NCI-H2171 treated with DMSO at 0.1 percent for 48 hours (cell line): ENCODE measurements at places on chromosomes 3 and 15.

GRCh38 chr3:146124126-146124801 lies 36.7 kb downstream of the PLOD2 start:
- DNase-seq, result peak; percentile 55

DNA sequence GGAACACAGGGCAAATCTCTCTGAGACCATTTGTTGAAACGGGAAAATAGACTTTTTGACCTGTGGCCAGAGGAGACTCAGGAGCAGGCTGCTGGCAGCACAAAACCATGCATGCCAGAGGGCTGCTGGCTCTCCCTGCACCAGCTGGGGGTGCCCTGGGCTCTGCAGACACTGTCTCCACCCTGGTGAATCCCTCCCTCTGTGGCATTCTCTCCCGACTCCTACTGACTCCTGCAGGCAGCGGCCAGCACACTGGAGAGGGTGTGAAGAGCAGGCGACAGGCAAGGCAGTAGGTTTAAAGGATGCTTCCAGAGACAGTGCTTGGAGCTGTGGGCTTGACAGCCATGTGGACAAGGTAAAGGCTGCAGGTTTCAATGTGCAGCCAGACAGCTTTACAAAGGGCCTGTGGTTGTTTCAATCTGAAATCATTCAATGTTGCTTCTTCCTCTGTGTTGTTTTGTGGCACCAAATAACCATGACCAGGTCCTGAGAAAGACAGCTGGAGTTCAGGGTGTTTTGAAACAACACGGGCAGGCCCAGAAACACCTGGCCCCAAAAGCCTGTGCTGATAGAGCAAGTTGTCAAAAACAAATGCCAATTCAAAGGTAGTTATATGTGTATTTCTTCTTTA lies 431.0 kb upstream of the ATP10A start:
- peak; percentile 54 for DNase-seq

- DNase-seq, result no peak
Measured at GRCh38 chr15:50236433-50236832, 29.1 kb downstream of the HDC start.

- no peak for DNase-seq
Measured at GRCh38 chr15:39028069-39028468, 463.5 kb upstream of the RASGRP1 start.

DNA sequence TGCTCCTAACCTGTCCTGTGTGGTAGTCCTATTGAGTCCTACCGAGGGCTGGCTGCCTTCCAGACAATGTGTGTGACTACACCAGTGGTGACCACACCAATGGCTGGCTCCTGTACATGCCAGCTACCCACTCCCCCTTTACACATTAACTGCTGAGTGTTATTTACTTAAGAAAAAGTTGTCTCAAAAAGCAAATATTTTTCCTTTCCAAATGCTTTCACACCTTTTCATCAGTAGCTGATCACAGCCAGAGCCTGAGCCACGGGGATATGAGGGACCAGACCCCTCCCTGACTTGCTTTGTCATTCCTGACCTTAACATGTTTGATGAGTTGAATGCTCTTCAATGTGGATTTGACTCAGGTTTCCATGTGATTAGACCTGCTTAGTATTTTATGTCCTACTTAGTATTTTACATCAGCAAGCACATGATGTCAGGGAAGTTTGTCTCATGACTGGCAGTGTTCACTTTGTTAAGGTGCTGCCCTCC lies 29.6 kb upstream of the GREM1 start:
- DNase-seq, result no peak

DNA sequence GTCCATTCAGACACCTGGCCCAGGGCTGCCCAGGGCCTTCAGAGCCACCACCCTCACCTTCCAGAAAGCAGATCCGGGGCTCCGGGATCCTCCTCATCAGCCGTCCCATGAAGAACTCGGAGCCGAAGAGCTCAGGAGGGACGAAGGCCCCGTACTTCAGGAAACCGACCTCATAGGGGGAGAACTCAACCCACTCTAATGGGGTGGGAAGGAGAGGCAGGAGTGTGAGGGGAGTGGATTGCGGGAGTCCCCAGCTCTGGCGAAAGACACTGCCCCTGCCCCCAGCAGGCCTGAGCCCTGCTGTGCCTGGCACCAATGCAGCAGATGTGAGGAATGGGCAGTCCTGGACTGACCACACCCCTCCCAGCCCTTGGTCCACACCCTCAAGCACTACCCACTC lies 22.6 kb downstream of the PLA2G4D start:
- DNase-seq, result no peak

- DNase-seq, result no peak
Measured at GRCh38 chr3:128289534-128289933, 136.3 kb downstream of the EEFSEC start.

DNA sequence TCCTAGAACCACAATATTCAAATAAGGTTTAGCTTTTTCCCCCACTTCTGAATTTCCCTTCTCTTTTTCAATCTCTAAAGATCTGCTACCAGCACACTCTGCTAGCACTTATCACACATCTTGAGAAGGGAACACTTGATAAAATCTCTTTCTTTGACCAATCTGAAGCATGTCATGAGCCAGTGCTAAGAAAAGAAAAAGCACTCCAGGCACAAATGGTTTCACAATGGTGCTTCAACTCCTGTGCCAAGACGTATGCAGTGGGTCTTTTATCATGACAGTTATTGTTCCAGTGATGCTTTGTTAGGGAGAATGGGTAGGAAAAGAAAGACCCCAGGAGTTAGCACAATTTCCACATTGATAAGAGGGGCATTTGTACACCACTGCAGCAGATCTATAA lies 248.4 kb downstream of the ZNF385D start:
- DNase-seq, result no peak

DNA sequence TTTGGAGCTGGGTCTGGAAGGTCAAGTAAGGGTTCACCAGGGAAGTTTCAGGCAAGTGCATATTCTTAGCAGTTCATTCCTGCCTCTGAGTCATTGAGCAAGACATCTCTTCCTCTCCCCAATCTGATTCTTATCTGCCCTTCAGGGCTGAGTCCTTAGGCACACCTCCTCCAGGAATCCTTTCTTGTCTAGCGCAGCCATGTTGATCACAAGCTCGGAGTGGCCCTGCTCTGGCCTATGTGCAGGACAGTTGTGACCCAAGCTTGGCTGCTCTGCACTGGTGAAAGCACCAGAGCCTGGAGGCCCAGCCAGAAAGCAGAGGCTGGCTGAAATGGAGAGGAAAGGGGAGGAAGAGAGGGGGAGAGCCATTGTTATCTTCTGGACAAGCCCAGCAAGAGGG lies 30.9 kb upstream of the MRPS22 start:
- no peak for DNase-seq

DNA sequence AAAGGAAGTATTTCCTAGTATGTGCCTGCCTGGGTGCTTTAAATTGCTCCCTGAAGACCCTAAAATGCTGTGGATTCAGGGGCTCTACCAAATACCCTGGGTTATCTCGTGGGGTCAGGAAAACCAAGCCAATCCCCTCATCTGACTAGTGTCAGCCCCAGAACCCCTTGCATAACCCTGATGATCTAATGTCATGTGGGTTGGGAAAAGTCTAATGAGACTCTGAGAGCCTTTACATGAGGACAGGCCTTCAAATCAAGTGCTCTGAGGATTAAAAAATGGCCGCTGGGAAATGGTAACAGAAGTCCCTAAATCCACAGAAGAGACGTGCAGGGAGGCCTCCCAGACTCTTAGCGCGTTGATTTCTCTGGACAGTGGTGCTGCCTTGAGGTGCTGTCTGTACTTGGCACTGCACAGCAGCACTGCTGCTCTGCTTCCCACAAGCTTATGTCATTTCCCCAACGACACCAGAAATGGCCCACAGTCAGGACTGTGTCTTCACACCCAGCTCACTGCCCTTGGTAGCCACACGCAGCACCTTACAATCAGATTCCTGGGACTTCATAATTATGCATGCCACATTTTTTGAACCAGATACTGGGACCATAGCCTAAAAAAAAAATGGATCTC lies 16.6 kb downstream of the EIF4E3 start:
- no peak for DNase-seq

DNA sequence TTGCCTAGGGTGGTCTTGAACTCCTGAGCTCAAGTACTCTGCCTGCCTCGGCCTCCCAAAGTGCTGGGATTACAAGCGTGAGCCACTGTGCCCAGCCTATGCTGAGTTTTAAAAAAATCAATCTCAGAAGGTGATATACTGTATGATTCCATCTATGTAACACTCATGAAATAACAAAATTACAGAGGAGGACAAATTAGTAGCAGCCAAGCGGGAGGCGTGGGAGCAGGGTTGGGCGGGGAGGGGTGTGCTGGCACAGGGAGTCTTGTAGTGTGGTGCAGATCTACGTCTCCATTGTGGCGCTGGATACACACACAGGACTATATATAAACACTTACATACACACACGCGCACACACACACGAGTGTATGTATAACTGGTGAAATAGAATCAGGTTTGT lies 80.6 kb upstream of the LINGO1 start:
- no peak for DNase-seq

DNA sequence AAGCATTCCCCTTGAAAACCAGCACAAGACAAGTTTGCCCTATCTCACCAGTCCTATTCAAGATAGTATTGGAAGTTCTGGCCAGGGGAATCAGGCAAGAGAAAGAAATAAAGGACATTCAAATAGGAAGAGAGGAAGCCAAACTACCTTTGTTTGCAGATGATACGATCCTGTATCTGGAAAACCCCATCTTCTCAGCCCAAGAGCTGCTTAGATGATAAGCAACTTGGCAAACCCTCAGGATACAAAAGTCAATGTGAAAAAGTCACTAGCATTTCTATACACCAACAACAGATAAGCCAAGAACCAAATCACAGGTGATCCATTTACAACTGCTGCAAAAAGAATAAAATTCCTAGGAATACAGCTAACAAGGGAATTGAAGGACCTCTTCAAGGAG lies 403.7 kb upstream of the AZI2 start:
- DNase-seq, result no peak

DNA sequence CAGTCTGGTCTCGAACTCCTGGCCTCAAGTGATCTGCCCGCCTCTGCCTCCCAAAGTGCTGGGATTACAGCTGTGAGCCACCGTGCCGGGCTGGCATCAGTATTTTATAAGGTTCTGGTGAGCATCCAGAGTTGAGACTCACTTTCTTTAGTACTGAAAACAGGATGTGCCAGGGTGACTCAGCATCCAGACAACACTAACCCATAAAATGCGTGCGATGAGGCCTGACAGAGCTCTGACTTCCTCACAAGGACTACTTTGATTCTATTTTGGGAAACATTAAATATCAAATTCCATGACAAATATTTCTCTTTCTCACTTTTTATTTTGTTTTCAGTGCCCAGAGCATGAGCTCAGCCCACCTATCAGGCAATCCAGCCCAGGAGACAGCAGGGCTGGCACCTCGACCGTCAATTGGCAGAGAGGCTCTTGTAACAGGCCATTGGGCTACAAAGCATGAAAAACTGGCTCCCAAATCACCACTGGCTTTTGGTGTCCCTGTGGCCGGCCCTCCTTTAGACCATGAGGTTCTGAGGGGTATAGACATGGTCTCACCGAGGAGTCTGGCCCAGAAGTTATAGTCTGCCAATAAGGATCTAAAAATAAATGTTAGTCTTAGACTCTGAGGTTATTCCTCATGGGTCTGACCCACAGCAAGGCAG lies 75.0 kb downstream of the FEM1B start:
- no peak for DNase-seq

DNA sequence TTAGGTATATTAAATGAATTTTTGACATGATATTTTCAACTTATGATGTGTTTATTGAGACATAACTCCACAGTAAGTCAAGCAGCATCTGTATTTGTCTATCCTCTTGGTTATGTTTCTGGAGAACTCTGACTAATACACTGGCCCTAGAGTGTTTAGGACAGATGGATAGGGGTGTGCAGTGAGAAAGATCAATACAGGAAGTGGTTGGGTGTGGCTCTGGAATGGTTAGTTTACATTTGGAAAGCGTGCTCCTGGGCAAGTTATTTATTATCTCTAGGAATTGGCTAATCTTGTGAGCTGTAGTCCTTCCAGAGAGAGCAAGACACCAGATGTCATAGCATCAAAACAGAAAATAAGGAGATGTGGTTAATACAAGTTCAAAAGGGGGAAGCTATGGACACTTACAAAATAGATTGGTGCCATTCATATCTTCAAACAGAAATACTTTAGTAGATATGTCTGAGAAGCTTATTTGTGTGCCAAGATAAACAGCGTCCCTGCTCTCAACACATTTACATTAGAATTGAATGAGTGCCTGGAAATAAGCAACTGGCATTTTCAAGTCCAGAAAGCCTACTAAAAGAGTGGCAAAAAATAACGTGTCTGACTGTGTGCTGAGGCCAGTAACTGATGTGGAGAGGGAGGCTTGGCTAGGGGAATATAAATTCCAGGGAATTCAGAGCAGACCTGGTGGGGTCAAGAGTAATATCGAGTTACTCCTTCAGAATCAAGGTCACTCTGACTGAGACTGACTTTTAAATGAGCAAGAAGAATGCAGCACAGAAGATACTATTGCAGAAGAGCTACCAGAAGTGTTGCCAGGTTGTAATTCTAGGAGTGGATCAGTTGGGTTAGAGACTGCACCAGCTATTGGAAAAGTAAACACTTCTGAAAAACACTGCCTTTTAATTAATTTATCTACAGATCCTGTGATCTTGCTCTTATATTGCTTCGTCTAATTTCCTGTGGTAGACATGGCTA lies 33.4 kb upstream of the PLAAT1 start:
- peak; percentile 66 for DNase-seq

DNA sequence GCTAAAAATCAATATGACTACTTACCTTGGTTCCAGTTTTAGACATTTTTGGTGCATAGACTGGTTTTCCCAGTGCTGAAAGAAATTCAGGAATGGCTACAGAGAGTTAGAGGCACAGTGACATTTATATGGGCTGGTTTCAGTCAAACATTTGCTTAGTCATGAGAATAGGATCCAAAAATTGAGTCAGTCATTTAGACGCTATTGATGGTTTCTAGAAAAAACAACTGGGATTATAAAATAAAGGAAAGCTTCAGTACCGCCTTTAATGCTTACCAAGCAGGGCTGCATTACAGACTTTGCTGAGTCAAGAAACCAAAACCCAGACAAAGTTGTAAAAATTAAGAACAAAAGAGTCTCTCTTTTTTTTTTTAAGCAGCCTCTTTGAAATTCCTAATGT lies at the start of gene CRYGS:
TSS of gene CRYGS (minus strand) at position 100 of the 400 bp plus-strand sequence. CDS start at position 46, 54 bp downstream.
- DNase-seq, result no peak

GRCh38 chr3:55626279-55626665 lies 139.2 kb upstream of the WNT5A start:
- no peak for DNase-seq
